ENCODE measurements at places on chromosomes 16 and 17.

DNA sequence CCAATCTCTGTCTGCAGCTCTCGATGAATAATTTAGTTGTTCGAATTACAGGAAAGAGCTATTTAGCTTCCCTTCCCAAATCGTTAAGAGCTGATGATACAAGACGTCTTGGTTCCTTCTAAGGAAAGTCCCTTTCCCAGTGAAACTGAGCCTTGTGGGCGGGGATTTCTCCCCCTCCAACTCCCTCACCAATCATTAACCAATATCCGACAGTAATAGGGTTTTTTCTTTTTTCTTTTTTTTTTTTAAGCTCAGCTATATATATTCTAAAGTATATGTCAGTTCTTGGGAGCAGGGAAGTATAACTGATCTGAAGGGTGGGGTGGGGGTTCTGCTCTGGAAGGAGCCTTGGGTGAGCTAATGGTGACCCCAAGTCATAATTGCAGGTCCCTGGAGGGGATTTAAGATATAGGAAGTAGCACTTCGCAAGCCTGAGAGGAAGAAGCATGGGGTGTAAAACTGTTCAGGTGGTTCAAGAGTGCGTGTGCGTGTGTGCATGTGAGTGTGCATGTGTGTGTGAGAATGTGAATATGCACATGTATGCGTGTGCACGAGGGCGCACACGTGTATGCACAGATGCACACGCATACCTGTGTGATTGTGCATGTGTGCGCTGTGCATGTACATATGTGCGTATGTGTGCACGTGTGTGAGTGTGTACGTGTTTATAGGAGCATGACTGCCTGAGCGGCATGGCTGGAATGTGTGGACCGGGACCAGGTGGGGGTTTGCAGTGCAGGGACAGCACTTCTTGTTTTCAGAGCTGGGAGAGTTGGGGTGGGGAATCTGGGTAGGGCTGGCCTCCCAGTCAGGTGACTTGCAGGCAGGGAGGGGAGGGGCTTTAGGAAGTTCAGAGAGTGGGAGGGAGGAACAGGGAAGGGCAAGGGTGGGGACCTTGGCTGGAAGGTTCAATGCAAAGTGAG is 42.7 kb downstream of the SOCS3 start:
- DNase-seq: peak; percentile 45

- DNase-seq: no peak
Measured at GRCh38 chr17:61179380-61179806, 220.2 kb upstream of the TBX2 start.

DNA sequence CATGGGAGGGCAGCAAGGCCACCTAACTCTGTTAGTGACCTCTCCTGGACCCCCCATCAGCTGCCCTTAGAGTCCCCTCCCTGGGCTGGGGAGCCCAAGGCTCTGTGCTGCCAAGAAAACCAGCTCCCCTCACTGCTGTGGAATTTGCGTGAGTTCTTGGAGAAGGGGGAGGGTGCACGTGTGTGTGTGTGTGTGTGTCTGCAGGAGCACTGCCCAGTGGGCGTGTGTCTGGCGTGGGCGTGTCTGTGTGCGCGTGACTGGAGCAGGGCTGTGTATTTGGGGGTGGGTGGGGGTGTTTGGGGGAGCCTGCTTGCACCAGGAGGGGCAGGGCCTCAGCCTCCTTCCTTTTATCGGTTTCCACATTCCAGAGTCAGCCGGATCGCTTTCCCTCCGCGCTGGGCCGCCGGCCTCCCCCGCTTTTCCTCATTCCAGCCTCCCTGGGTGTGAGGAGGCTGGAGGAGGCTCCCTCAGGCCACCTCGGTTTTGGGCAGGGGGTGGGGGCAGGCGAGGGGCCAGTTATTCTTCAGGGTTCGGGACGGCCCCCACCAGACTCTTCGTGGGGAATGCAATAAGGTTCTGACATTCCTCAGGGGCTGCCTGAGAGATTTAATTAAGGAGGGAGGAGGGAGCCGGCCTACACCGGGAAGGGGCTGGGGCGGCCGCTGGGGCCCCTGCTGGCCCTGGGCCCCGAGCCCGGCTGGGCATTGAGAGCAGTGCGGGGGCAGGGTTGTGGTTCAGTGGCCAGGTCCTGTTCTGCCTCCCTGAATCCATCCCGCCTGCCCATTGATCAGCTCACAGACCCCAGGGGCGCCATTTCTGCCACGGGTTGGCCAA is 2.5 kb downstream of the VASN start:
- peak; percentile 96 for DNase-seq

DNA sequence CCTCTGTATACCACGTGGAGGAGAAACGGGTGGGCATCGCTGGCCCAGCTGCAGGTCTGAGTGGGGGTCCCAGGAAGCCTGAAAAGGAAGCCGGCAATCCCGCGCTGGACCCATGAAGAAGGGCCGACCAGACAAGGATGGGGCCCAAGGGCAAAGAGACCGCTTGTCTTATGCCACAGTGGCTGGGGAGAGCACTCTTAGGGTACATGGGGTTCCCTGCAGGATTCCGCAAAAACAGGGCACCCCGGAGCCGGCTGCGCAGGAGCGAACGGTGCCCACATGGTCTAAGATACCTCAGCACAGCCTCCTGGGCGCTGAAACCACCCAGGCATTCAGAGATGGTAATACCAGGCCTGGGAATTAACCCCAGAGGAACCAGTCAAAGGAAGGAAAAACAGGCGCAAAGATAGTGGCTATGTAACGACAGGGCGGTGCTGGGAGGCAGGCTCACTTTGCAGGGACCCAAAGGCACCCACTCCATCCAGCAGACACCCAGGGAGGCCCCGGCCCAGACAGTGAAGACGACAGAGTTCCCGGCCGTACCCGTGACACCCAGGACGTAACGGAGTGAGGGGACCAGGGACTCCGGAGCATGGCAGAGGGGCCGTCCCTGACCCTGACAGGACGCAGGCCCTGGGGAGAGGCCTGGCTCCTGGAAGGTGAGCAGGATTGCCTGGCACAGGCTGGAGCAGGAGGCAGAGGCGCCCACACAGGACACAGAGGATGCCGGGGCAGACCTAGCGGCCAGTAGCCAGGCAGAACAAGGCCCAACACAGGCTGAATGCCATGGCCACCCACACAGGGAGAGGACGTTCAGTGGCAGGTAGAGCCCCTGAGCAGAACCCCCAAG is 10.3 kb downstream of the PIEZO1 start:
- DNase-seq: no peak

GRCh38 chr17:1231456-1231855 is 38.8 kb upstream of the BHLHA9 start:
- DNase-seq: peak; percentile 22

GRCh38 chr17:69729944-69730343 is 315.4 kb downstream of the MAP2K6 start:
- peak; percentile 67 for DNase-seq

GRCh38 chr16:4869147-4869805 is 22.0 kb downstream of the UBN1 start:
- no peak for DNase-seq

DNA sequence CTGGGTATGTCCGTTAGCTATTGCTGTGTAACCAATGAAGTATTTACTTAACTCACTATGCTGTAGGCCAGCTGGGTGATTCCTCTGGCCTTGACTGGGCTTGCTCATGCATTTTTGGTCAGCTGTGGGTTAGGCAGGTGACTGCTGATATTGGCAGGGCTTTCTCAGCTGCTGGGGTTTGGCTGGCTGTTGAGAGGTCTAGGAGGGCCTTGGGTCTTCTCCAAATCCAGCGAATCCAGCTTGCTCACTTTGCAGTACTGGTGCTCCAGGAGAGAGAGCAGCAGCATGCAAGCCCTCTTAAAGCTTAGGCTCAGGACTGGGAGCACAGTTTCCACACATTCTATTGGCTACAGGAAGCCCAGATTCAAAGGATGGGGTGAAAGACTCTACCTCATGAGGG is 270.1 kb downstream of the PHKB start:
- peak; percentile 88 for DNase-seq

GRCh38 chr17:75456039-75456416 is 407 bp upstream of the TMEM94 start:
- DNase-seq: no peak

- no peak for DNase-seq
Measured at GRCh38 chr16:63982110-63982509, 1139.8 kb downstream of the CDH11 start.

DNA sequence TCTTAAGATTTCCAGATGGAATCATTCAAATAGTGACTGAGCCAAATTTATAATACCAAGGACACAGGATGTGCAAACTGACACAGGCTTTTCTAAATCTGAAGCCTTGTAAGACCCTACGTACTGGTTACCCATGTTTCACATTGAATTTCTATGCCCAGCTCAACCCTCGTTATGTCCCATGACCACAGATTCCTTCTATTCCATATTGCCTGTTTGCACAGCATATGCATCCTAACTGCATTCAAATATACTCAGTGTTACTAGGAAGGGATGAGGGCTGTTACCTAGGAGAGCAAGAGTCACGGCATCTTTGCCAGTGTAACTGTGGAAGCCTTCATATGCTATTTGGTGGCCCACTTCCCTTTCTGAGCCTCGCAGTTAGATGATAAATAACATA is 305.2 kb downstream of the SHISA9 start:
- no peak for DNase-seq

- no peak for DNase-seq
Measured at GRCh38 chr17:66304304-66305174, 2.1 kb downstream of the PRKCA start.

- no peak for DNase-seq
Measured at GRCh38 chr16:17037499-17037898, 433.3 kb downstream of the XYLT1 start.

GRCh38 chr16:4767872-4768548 is 1.0 kb upstream of the ZNF500 start:
- DNase-seq: peak; percentile 52

DNA sequence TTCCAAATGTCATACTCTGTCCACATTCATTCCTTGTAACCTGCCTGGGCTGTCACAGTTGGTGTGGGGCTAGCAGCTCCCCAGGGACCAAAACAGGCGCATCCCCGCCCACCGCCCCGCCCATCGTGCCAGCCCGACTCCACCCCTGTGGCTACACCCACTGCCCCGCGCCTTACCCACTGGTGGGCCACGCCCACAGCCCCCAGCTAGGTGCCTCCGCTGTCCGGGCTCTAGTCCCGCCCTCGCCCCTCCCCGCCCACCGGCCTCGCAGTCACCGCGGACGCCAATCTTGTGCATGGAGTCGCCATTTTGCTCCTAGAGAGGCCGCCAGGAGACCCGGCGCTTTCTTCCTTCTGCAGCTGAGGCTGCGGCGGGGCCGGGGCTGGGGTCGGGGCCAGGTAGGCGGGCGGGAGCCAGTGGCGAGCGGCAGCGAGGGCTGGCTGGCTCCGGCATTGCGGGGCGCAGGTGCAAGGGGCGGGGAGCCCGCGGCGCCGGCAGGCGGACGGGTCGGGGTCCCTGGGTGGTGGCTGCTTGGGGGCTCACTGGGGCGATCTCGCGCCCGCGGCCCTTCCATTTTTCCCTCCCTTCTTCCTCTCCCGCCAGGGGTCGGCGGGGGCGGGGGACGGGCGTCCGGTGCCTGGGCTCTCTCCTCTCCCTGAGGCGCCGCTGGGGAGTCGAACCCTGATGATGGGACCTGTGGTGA is at the start of gene PRPSAP2:
TSS of gene PRPSAP2 (plus strand) at position 268 of the 703 bp plus-strand sequence. CDS start 7,703 bp downstream, outside the sequence.
- DNase-seq: peak; percentile 94
